Activated CD4-positive, CD25-positive, alpha-beta regulatory T cell (primary cell): ENCODE measurements at places on chromosomes 2 and 18.
A peak's percentile ranks its signal among the peaks of the same experiment; 100 is the strongest.

- no peak for DNase-seq
These were observed 237.8 kb upstream of the RAB6C start for GRCh38 chr2:129741623-129742022.

GRCh38 chr2:17592731-17593409 is 52.4 kb downstream of the VSNL1 start:
- no peak for DNase-seq

DNA sequence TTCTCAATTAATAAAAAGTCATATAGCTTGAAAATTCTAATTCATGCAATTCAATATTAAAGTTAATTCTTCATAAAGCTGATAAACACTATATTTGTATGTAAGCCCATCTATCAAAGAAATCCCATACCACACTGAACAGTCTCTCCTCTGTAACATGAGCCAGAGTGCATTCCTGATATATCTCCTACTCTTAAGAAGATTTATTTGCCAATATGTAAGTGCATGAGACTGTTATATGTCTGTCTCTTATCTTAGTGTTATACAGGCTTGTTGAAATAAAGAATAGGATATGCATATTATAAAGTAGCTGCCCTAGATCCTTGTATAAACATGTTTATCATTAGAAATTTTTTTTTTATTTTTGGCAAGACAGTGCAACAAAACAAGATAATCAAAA is 40.4 kb upstream of the TTC32 start:
- no peak for DNase-seq

GRCh38 chr2:46225150-46225625 is 72.0 kb upstream of the EPAS1 start:
- no peak for DNase-seq

GRCh38 chr18:21194871-21195771 is 46.9 kb upstream of the GREB1L start:
- no peak for DNase-seq

GRCh38 chr2:224982910-224983711 is 59.2 kb downstream of the DOCK10 start:
- no peak for DNase-seq

DNA sequence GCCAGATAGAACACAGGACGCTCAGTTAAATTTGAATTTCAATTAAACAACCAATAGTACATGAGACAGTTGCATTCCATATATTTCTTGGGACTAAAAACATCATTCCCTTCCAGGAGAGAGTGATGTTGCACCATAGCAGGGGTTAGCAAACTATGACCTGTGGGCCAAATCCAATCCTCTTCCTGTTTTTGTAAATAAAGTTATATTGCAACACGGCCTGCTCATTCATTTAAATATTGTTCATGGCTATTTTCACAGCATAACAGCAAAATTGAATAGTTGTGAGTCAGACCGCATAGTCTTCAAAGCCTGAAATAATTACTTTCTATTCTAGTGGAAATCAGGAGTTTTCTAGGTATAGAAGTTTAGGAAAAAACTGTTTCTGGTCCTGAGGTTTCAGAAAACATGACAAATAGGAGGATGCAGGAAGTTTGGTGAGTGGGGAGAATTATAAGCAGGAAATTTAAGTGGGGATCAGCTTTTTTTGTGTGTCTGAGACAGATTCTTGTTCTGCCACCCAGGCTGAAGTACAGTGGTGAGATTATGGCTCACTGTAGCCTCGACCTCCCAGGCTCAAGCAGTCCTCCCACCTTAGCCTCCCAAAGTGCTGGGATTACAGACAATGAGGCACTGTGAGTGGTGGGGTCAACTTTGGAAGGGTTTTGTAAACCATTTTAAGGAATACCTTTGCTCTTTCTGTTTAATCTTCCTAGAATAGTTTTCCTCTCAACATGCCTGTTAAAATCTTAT is 131.5 kb downstream of the SOCS6 start:
- DNase-seq: no peak

DNA sequence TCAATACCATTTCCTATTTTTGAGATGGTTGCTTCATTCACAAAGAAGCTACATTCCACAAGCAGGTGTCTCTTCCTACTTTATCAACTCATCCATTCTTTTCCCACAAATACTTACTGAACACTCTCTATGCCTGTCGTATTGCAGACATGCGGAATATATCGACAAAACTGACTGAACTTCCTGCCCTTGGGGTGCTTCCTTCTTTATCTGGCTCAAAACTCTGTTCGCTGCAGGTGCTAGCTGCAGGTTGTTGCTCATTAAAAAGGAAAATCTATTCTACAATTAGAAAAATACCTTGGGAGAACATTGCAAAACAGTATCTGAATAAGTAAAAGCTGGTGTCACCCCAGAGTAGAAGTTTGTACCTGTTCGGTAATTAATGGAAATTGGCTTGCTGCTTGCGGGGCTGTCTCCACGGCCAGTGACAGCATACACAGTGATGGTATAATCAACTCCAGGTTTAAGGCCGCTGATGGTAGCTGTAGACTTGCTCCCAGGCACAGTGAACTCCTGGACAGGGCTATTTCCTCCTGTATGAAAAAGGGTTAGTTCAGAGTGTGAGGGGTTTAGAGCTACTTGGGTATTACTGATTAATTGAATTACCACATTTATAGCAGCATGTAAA is 52.1 kb downstream of the FN1 start:
- DNase-seq: no peak

GRCh38 chr2:20650877-20651730 is at the start of gene HS1BP3:
Gene HS1BP3, minus strand, starts transcription at chr2:20651098. Its CDS starts 35 bp downstream, at chr2:20651063.
- peak; percentile 87 for DNase-seq

- no peak for DNase-seq
These were observed 9.0 kb downstream of the RELCH start for GRCh38 chr18:62196079-62196478.

DNA sequence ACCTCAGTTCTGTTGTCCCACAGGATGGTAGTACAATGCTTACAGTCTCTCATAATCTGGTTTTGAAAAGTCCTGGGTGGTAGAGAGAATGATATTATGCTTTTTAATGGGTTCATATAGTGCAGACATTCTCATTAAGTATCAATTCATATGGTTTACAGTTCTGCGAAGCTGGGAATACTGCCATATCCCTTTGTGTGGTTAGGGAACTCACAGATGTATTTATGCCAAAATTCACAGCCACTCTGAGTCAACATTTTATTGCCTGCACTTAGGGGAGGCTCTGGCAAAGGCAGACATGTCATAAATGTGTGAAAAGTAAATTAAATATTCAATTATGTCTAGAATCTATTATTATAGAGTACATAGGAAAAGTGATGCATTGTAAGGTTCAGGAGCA is 808.2 kb downstream of the SUCLG1 start:
- DNase-seq: no peak

- DNase-seq: no peak
These were observed 263.7 kb downstream of the ALK start for GRCh38 chr2:29657674-29658073.

DNA sequence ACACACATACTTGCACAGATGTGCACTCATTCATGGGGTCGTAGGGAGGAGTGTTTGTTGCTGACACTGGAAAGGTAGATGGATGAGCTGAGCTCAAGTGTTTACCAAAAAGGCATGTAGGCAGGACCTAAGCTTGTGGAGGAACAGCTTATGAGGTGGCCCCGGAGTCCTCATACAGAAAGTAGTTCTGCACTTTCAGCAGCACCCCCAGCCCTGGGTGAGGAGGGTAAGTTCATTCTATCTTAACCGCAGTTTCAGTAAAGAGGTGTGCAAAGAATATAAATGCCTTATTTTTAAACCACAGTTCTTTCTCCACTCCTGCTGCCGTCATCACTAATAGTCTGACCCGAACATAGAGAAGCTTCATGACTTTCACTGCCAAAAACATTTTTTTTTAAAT is 31.7 kb upstream of the RNF152 start:
- DNase-seq: no peak

- no peak for DNase-seq
These were observed 78.0 kb downstream of the HNMT start for GRCh38 chr2:138042311-138042710.

DNA sequence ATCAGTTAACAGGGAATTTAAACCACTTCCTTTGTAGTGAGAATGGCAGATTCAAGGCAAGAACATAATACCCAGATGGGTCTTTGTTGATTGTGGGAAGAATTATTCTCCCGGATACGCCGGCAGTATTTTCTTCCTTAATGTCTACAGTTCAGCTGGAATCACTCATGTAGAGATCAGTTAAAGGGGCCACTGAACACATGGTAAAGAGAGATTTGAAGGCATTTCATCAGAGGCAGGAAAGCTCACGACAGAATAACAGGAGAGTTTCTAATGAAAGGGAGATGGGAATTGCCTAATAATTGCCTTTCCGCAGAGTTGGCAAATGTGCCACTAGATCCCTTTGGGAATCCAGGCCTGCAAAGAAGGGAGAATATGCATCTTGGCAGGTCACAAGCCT is 327.7 kb upstream of the ZNF804A start:
- DNase-seq: no peak

- DNase-seq: no peak
These were observed 762 bp downstream of the YIPF4 start for GRCh38 chr2:32278478-32278853.

DNA sequence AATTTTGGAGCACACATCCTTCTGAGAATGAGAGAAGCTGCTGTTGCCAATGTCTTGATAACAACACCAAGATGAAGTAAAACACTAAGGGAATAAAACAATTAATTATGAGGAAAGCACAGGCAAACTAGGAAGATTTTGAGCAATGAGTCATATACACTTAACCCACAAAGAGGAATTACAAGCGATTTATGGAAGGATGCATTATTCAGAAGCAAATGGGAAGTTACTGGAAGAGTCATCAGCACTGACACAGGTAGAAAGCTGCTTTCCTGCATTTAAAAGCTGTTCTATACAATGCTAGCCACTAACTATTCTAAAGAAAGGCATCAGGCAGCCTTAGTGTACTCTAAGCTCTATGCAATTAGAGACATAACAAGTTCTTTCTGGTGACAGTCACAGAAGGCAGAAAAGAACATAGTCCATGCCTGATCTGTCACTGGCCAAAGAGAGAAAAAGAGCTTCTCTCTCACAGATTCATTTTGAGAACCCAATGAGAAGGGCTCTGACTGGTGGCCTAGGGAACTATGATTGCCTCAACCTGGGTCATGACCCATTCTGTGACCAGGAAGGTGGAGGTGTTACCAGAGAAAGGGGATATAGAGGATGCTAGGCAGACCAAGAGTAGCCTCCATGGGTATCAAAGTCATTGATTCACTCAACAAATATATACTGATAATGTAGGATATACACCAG is 45.4 kb downstream of the M1AP start:
- DNase-seq: no peak

DNA sequence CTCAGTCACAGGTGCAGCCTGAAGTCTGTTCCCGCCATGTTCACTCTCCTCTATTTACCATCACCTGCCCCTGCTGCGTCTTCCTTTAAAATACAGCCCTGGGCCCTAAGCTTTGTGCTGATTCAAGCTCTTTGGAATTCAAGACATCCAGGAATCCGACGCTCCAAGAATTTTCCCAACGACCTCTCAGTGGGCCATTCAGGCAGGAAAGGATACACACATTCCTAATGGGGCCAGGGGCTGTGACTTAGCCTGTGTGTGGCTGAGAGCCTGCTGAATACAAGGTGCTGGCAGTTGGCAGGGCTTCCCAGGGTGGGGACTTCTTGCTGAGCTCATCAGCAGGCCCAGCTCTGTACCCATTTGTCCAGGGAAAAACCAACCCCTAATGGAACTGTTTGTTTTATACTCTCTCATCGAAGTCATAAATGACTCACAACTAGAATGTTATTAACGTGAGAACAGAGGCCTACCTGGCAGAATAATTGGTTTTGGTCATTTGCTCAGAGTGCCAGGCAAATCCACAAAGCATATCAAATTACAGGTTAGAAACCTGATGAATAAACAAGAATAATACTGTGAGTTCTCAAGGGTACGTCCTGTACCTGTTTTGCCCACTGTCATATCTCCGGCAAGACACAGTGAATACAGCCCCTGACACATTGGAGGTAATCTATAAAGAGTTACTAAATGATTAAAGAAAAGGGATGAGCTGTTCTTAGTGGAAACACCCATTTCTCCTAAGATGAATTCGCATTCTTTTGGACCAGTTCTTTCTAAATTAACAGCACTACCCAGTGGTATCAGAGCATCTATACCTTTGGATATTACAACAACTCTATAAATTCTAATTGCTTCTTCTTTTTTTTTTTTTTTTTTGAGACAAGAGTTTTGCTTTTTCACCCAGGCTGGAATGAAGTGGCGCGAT is 12.6 kb upstream of the KCMF1 start:
- no peak for DNase-seq

DNA sequence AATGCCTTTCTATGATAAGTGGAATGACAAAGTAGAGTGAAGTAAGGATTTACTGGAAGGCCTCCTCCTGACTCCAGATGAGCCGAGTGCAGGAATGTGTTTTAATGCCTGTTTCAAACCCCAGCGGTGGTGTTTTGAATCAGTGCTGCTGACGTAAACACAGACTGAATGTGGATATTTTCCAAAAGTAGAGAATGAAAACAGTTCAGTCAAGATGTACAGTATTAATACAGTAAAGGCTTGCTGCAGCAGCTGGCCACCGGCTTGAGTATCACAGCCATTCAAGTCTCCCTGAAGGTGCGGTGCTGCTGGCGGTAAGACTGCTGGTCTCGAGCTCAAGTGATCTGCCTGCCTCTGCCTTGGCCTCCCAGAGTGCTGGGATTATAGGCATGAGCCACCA is 46.7 kb downstream of the ARHGAP28 start:
- DNase-seq: no peak
